ENCODE measurements at places on chromosomes 6 and 20. TPM values are rescaled to one million over a fixed set of nuclear protein-coding genes. Genes with fewer than 3 reads are reported as not detected.

DNA sequence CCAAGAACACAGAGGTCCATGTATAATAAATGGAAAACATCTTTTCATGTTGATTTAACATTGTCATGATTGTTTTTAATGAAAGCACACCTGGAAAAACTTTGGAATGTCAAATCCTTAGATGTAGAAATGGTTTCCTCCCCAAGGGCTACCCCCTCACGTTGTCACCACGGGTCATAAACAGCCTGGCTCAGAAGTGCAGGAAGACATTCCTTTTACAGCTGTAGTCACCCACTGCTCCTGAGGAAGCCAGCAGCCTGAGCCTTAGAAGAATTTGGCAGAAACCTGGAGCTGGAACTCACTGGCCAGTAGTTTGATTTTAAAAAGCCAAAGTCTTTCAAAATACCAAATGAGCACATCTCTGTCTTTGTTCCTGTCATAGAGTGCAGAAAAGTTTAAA is 23.7 kb downstream of the ADGRF5 start:
- no peak for DNase-seq

DNA sequence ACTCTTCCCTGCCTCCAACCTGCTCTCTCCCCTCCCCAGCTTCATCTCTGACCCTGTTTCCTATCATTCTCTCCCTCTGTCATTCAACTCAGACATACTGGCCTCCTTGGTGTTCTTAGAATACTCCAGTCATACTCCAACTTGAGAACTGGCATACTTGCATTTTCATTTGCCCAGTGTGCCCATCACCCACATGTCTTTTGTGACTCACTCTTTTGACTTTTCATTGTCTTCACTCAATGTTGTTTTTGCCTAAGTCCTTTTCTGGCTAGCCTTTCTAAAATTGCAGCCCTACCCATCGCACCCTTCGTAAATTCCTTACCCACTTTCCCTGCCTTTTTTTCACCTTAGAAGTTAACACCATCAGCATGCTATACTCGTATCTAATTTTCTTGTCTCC is 77.0 kb upstream of the CD2AP start:
- DNase-seq, result no peak

GRCh38 chr20:2292416-2293110 is 3.2 kb upstream of the TGM3 start:
- no peak for DNase-seq

DNA sequence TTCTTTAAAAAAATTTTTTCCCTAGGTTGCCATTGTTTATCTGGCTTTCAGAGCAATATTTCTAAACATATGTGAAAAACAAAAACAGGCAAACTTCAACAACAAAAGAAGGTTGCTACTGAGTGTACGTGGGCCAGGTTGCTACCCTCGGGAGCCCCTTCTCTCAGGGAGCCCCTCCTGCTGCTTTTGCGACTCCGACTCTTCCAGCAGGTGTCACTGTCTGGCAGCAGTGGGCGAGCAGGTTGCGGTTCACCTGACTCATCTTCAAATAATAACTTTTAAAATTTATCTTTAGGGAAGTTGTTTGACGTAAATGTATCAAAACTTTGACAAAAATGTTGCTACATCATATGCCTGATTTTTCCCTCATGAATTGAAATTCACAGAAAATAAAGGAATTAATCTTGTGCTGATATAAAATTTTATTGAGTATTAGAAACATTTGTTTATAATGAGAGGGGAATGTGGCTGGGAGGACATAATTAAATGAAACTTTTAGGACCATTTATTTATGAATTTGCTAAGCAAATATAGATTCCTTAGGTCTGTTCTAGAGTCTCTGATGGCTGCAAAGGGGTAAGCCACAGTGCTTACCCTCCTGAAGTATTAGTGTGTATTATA is 138.8 kb downstream of the HIVEP1 start:
- DNase-seq, result no peak

- no peak for DNase-seq
Observed at GRCh38 chr20:29873946-29874345, 1383.5 kb upstream of the DEFB115 start.

DNA sequence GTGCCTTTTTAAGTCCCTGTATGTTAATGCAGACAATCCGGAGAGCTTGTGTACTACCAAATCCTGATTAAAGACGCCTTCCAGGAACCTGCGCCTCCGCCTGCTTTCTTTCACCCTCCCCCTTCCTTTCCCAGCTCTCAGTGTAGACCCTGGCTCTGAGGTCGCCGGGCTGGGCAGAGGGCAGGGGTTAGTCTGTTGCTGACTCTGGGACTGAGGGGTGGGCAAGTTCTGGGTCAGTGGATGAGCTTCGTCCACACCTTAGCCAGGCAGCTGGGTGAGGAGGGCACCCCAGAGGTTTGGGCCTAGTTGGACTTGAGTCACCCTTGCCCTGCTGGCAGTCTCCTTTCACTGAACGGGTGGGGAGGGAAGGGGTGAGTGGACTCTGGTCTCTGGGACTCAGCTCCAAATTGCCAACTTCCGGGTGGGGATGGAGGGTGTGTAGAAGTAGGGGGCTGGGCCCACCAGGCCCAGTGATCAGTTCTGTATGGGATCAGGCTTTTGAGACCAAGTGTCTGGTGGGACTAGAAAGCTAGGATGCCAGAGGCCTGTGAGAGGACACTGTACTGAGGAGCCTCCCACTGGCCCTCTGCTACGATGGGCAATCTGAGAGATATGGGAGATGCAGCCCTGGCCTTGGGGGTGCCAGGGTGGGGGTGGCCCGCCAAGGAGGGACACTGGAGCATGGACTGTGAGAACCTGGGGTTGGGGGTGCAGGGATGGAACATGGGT is 21.3 kb upstream of the SLC22A7 start:
- no peak for DNase-seq

GRCh38 chr20:3405139-3405538 is 2.3 kb downstream of the DNAAF9 start:
- DNase-seq, result no peak

DNA sequence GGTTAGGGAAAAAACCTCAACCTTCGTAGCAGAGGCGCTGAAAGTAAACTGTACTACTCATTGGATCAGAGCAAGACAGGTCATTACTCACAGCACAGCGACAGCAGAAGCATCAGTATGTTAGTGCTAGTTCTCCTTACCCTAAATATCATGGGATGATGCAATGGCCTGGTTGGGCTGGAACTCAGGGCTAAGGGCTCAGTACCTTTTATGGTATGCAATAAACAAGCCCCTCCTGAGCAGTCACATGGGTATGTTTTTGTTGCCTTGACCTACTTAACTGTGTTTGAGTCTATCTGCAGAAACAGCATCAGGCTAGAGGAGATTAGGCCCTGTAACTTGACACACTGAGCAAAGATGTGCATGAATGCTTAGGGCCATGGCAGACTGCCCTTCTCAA is 369.4 kb upstream of the IMPG1 start:
- DNase-seq, result no peak

DNA sequence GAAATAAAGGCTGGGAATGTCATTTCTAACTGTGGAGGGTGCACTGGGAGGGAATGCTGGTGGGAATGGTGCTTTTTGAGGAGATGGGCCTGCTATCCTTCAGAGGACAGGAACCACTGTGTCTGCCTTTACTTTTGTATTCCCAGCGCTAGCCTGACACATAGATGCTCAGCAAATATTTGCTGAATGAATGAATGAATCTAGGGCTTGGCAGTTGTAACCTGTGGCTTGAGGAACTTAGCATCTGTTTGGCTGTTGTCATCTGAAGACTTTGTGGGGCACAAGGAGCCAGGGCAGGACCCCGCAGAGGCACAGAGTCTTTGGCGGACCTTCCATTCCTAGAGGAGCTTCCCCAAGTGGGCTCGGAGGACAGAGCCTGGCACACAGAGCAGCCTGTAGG is 6.1 kb downstream of the TOX2 start:
- no peak for DNase-seq

DNA sequence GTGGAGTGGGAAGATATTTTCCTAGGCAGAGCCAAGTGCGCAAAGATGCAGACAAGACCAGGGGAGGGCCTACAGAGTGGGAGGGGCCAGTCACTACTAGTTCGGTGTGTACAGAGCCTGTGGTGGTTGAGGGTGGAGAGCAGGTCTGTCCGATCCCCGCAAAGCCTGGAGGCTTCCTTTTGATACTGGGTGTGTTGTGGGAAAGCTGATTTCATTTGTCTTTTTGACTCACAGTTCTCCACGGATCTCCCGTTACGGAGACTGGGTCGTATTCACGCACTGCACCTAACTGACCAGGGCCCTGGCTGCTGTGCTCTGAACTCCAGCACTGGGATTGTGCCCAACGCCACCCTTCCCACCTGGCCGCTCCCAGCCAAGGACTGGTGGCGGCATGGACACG is 1.4 kb upstream of the TIAM2 start:
- DNase-seq, result no peak

DNA sequence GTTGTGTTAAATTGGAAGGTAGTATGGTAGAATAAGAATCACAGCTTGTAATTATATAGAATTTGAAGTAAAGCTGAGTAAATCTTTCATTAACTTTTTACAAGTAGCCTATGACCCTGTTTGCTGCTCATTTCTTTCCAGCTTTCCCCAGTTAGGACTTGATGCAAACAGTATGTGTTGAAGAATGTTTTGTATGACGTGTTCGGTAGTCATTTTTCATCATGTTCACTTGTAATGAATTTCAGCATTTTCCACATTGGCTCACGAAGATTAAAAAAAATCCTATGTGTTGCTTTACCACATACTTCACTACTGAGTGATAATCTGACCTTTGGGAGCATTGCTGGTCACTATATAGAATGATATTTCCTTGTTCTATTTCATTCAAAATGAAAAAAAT is 162.4 kb downstream of the CDKAL1 start:
- no peak for DNase-seq

The TBX18 gene
- polyA plus RNA-seq, result not detected

The PEX7 gene
- 11.4 TPM for polyA plus RNA-seq

The SNPH gene
- 0.28 TPM for polyA plus RNA-seq

The TMEM14A gene
- polyA plus RNA-seq, result 81.7 TPM

The ERMARD gene
- 34.6 TPM for polyA plus RNA-seq

The PLCB1 gene
- 0.10 TPM for polyA plus RNA-seq

The SPATA25 gene
- polyA plus RNA-seq, result 0.28 TPM

The POU3F2 gene
- not detected for polyA plus RNA-seq

The ENPP3 gene
- polyA plus RNA-seq, result not detected

All from GM12878 (cell line).